ENCODE measurements at places on chromosomes 4 and X. TPM values are rescaled to one million over a fixed set of nuclear protein-coding genes. Genes with fewer than 3 reads are reported as not detected.

The ZNF182 gene
- total RNA-seq = 8.9 TPM

The TLR6 gene
- total RNA-seq = 0.77 TPM

The SMIM31 gene
- total RNA-seq = not detected

The LEF1 gene
- 30.6 TPM for total RNA-seq

GRCh38 chr4:133594390-133595207 lies 445.5 kb downstream of the PCDH10 start:
- no peaks in the 10 kb centered on the region for H3K27me3 ChIP-seq
- no peak for DNase-seq
- H3K4me1 ChIP-seq = no peaks in the 10 kb centered on the region
- no peaks in the 10 kb centered on the region for H3K36me3 ChIP-seq
- H3K4me3 ChIP-seq = no peak overlapping the region

DNA sequence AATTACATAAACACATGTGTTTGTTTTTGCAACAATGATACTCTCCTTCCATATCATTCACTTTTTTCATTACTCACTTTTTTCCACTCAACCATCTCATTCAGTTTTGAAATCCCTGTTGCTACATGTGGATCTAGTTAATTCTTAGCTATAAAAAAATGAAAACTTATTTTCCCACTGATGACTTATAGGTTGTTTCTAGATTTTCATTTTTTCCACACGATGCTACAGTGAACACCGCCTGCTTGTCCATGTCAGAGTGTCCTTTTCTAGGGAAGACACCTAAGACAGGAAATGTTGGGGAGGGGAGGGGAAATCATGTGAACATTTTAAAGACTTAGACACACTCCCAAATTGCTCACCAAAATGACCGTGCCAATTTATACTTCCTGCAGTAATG lies 70.2 kb downstream of the SUPT20HL2 start:
- DNase-seq = no peak
- H3K27me3 ChIP-seq = peaks cover 2% of the 10 kb centered on the region
- no peaks in the 10 kb centered on the region for H3K36me3 ChIP-seq
- H3K4me3 ChIP-seq = no peak overlapping the region
- H3K4me1 ChIP-seq = no peaks in the 10 kb centered on the region

DNA sequence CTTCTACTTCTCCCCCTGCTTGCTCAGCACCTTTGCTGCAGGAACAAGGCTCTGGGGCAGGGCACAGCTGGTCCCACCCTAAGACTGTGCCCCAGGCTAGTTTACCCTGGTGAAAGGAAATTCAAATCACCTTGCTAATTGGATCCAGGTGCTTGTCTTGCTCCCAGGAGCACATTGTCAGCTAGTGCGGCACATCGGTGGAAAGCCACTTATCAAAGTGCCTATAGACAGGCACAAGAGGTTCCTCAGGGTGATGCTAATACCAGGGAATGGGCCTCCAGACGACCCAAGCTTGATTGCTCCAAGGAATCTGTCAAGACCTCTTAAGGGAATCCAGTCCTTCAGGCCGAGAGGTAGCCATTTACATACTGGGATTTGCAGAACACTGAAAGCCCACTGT lies 64.5 kb upstream of the PRPS1 start:
- H3K4me3 ChIP-seq = no peak overlapping the region
- H3K27me3 ChIP-seq = peaks cover 6% of the 10 kb centered on the region
- H3K4me1 ChIP-seq = no peaks in the 10 kb centered on the region
- no peaks in the 10 kb centered on the region for H3K36me3 ChIP-seq

DNA sequence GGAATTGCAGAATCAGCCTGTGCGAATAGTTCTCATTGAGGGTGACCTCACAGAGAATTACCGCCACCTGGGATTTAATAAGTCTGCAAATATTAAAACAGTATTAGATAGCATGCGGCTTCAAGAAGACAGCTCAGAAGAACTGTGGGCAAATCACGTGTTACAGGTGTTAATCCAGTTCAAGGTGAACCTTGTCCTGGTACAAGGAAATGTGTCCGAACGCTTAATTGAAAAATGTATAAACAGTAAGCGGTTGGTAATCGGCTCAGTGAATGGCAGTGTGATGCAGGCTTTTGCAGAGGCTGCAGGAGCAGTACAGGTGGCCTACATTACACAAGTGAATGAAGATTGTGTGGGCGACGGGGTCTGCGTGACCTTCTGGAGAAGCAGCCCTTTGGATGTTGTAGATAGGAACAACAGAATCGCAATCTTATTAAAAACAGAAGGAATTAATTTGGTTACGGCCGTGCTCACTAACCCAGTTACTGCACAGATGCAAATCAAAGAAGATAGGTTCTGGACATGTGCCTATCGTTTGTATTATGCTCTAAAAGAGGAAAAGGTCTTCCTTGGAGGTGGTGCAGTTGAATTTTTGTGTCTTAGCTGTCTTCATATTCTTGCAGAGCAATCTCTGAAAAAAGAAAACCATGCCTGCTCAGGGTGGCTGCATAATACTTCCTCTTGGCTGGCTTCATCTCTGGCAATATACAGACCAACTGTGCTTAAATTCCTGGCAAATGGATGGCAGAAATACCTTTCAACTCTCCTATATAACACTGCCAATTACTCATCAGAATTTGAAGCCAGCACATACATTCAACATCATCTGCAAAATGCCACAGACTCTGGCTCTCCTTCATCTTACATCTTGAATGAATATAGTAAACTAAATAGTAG lies 10.7 kb downstream of the BBS12 start:
- H3K36me3 ChIP-seq = peaks cover 27% of the 10 kb centered on the region
- peaks cover 23% of the 10 kb centered on the region for H3K4me1 ChIP-seq
- no peak overlapping the region for H3K4me3 ChIP-seq
- no peak for DNase-seq
- no peaks in the 10 kb centered on the region for H3K27me3 ChIP-seq
